ENCODE measurements at places on chromosomes 7 and 10.

- DNase-seq = no peak
Measured at GRCh38 chr7:16430133-16430532, 8.8 kb upstream of the CRPPA start.

DNA sequence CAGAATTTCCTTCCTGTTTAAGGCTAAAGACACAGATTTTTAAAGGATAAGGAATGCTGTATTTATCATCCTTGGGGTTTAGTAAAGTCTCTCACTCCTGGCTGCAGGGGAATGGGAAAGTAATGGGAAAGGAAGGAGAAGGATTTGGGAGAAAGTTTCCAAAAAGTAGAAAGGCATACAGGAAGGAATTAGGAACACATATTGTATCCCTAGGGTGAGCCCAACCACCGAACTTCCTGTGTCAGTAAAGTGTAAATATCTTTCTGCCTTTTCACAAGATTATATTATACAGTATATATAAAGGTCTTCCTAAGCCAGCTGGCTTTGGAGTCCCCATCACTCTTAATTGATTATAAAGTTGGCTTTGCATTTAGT lies 12.0 kb upstream of the UBE2D1 start:
- no peak for DNase-seq

DNA sequence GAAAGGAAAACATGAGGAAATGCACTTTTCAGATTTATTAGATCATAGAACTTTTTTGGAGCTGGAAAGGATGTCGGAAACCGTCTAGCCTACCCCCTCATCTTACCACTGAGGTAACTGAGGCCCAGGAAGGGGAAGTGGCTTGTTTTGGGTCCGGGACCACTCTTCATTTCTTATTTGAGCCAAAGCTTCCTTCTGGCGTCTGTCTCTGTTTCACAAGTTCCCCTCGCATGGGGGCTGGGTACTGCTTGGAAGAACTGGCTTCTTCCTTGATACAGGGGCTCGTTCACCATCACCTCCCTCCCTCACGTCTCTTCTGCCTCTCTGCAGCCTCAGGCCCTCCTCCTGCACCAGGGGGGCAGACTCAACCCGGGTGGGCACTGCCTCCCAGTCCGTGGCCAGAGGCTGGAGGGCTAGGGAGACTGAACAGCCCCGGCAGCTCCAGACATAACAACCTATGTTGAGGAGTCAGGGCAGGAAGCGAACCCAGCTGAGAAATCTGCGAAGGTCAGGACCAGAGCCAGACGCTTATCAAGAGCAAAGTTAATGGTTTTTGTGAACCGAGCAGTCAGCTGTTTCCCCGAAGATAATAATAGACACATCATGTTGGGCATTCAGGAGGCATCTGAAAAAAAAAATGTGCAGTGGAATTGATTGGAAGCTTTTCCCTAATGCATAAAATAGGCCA lies 12.9 kb downstream of the HTRA1 start:
- DNase-seq = peak; percentile 55

DNA sequence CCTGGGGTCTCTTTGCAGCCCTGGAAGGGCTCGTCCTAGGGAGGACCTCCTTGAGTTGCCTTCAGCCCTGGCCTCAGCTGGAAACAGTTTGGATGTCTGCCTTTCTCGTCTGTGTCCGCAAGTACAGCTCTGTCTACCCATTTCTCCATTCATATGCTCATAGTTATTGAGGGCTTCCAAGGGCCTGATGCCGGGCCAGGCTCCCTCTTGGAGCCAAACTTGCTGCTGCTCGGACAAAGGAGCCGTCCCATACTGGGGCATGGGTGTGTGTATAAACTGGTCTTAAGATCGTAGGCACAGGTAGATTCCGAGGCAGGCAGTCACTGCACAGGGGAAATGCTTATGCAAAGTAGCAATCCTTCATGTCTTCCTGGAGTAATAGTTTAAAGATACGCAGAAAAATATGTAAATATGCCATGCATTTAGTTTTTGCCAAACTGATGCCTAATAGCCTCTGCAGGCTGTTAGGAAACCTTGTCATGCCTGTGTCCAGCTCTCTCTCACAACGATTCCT lies 117.0 kb upstream of the BTBD16 start:
- peak; percentile 33 for DNase-seq

DNA sequence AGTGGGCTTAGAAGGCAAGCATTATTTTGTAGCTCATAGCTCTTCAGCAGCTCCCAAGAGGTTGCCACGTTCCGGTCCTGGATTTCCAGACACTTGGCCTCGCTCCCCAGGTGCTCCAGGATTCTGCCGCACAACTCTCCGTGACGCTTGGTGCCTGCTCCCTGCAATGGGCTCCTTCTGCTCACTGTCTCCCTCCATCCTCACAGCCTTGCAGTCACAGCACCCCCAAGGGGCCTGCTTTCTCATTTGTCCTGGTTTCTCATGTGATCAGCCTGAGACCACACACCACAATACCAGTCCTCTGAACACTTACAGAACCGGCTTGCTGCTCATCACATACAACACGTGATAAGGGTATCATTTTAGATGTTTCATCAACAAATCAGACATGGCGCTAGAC lies 9.8 kb downstream of the IGFBP3 start:
- no peak for DNase-seq

- DNase-seq = no peak
Measured at GRCh38 chr10:124991835-124992234, 49.9 kb downstream of the ZRANB1 start.

GRCh38 chr10:4121502-4122380 lies 336.7 kb upstream of the KLF6 start:
- peak; percentile 37 for DNase-seq

GRCh38 chr7:137658190-137658900 lies 188.4 kb downstream of the DGKI start:
- no peak for DNase-seq

DNA sequence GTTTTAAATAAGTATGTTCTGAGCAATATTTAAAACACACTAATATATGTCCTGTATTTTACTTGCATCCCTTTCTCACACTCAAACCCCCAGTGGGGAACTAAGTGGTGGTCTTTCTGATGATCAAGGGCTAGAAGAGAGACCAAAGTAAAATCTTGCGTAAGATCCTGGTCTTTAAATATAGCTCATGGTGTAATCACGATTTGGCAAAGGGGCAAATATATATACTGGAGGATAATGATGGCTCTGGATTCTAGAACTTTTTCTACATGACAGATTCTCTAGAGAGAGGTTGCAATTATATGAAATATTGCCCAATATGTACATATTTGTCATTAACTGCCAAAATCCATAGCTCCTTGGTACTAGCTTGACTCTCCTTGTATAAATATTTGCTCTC lies 438.3 kb downstream of the NXPH1 start:
- no peak for DNase-seq

GRCh38 chr7:1087952-1088920 lies at the start of gene GPER1:
GPER1 (plus strand) TSS chr7:1088113; CDS start chr7:1091729, 3,616 bp downstream.
- DNase-seq = peak; percentile 54

- no peak for DNase-seq
Measured at GRCh38 chr7:31125171-31125570, 73.1 kb downstream of the ADCYAP1R1 start.

DNA sequence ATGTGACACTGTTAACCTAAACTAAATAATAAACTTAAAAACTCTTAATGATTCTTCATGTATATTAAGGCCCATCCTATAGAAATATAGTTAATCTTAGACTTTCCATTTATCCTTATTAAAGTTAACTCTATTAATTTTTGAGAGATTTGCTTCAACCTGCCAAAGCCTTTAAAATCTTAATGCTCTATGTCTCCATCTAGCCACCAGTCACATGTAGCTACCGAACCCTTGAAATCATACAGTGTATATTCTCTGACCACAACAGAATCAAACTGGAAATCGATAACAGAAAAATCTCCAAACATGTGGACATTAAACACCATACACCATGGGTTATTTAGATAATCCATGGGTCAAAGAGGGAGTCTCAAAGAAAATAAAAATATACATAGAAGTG lies 51.9 kb downstream of the ASZ1 start:
- no peak for DNase-seq

DNA sequence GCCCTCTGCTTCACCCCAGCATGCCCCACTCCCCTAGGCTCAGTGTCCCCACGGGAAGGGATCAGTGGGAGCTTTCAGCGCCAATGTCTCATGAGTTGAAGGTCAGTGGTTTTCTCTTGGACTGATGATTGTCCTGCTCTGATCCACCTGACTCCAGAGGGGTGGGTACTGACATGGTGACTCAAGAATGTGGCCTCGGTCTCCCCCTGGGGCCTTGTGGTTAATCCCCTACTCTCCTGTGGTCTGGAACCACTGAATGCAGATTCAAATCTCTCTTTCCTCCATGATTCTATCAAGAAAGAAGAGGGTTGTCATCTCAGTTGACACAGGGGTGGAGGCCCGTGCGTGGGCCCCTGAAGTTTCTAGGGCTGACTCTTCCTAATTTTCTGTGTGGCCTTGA lies 176.9 kb downstream of the RPS24 start:
- DNase-seq = no peak

DNA sequence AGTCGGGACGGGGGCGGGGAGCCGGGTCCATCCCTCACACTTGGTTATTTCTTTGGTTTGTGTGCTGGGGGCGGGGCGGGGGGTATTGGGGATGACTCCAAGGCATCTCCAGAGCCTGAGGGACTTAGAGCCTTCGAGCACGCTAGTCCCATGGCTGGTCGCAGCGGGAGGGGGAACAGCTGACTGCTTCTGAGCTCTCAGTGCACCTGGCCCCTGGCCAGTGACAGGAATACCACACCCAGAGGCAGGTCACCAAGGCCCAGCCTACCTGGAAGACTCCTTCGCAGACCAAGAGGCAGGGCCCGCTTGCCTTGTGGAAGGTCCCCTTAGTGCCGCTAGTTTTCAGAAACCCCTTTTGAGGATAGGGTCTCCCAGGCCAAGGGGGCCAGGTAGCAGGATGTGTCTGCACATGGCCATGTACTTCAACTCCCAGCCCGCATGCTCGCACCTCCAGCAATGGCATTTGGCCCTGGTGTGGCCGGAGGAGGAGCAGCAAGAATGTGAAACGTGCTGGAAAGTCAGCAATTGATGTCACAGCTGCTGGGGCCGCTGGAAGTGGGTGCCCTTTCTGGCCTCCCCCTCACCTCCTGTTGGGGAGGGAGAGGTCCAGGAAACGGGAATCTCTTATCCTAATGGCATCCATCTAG lies 40.3 kb downstream of the AGAP3 start:
- DNase-seq = no peak

DNA sequence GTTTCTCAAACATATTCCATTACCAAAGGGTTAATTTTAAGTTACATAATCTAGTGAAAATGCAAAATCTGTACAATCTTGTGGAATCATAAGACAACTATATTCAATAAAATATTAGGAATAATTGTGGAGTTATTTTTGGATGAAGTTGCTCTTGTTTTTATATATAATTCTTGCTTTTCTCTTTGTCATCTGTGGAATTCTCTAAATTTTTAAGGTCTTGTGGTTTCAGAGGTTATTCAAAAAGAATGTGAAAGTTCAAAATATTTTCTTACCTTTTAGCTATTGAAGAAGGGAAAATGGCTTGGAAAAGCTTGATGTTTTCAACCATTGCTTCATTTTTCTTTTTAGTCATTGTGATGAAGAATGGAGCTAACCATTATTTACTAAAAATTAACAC lies 552.1 kb downstream of the TFEC start:
- no peak for DNase-seq

- DNase-seq = no peak
Measured at GRCh38 chr7:99497766-99498545, 2.1 kb downstream of the ZNF394 start.

GRCh38 chr10:71262027-71262426 lies 49.7 kb downstream of the UNC5B start:
- DNase-seq = peak; percentile 64

DNA sequence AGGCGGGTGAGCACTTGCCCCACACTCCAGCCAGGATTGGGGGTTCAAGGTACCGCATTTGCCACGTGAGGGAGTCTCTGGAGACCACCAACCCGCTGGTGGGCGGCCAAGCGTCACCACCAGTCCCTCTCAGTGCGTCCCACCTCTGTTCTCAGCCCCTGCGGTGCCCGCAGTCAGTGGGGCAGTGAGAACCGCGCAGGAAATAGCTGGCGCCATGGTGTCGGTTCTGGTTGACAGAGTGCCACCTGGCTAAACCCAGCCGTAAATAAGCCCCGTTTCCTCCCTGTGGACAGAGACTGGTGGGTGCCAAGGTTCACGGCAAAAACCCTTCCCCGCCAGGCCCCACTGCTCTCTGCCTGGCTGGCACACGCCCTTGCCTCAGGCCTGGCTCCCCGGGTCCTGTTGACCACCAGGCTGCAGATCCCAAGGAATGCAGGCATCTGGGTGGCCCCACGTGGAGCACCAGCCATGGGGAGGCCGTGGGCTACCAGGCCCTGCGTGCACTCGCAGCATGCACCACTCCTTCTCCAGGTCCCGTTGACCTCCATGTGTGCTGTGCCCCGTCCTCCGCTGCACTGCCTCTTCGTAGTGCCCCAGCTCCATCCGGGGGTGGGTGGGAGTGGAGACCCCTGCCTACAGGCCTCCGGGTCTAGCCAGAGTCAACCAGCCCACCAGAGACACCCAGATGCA lies 140.0 kb downstream of the LHPP start:
- DNase-seq = peak; percentile 44

DNA sequence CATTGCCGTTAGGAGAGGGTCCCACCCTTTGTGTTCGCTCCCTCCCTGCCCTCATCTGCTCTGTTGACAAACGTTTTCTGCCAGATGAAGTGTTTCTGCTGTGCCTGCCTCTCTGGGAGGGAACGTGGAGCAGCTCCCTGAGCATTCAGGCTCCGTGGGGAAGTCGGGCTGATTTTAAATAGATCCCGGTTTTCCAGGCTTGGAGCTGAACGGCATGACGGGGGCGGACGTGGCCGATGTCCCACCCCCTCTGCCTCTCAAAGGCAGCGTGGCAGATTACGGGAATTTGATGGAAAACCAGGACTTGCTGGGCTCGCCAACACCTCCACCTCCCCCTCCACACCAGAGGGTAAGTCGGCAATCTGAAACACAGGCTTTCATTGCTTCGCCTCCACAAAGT lies 101.9 kb upstream of the NPS start:
- DNase-seq = no peak

GRCh38 chr7:105786520-105787470 lies 89.6 kb downstream of the ATXN7L1 start:
- no peak for DNase-seq

DNA sequence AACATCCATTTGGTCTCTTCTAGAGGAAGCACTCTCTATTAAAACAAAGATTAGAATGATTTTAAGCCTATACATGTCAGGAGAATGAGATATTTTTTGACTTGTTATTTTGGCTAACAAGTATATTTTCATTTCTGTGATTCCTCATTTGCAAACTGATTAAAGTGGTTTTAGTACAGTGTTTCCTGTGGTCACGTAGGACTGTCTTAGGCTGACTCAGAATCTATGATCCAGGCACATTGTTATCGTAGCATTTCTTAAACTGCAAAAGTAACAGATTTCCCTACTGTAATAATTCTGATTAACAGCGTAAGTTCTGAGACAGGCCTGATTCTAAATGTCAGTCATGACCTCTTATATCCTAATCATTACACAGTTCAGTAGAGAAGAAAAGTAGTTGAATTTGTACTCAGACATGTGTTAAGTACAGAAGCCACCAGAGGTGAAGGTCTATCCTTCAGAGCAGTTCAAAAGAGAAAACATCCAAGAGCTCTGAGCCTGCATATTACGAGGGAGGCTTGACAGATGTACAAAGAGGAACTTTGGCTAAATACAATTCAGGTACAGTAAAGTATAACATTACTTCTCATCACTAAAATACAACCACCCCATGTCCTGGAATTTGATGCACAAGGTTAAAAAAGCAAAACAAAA lies 124.1 kb upstream of the TEX47 start:
- no peak for DNase-seq

- DNase-seq = no peak
Measured at GRCh38 chr7:66505531-66506451, 122.9 kb upstream of the KCTD7 start.

All from heart left ventricle (tissue), 16 donors.